Spleen (tissue), 13 donors: ENCODE measurements at places on chromosomes 5 and 9.

DNA sequence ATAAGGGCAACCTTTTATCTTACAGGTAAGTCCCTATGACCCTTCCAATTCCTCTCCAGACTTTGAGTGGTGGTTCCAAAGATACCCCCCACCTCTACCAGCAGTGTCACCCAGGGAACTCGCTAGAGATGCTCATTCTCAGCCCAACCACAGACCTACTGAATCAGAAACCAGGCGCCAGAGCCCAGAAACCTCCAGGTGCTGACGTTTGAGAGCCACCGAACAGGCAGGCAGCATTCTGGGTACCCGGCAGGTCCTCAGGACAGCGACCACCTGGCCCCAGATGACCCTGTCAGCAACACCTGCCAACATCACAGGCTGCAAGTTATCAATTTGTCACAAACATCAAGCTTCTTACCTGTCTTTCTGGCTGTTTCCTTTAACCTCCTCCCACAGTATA lies 19.5 kb downstream of the RAPGEF1 start:
- H3K36me3 ChIP-seq: no peaks in the 10 kb centered on the region
- peaks cover 84% of the 10 kb centered on the region for H3K4me1 ChIP-seq
- H3K27ac ChIP-seq: peak overlapping the region; percentile 16
- no peak for DNase-seq

GRCh38 chr5:109690242-109690974 lies 681 bp downstream of the MAN2A1 start:
- peak overlapping the region; percentile 98 for H3K27ac ChIP-seq
- DNase-seq: peak; percentile 93
- H3K36me3 ChIP-seq: no peaks in the 10 kb centered on the region
- peaks cover 30% of the 10 kb centered on the region for H3K4me1 ChIP-seq

- H3K4me1 ChIP-seq: peaks cover 89% of the 10 kb centered on the region
- no peak overlapping the region for H3K4me3 ChIP-seq
- H3K27ac ChIP-seq: peak overlapping the region; percentile 82
- no peak for DNase-seq
- no peaks in the 10 kb centered on the region for H3K27me3 ChIP-seq
- peaks cover 23% of the 10 kb centered on the region for H3K36me3 ChIP-seq
These were observed 10.8 kb downstream of the TCF7 start for GRCh38 chr5:134125039-134126015.

DNA sequence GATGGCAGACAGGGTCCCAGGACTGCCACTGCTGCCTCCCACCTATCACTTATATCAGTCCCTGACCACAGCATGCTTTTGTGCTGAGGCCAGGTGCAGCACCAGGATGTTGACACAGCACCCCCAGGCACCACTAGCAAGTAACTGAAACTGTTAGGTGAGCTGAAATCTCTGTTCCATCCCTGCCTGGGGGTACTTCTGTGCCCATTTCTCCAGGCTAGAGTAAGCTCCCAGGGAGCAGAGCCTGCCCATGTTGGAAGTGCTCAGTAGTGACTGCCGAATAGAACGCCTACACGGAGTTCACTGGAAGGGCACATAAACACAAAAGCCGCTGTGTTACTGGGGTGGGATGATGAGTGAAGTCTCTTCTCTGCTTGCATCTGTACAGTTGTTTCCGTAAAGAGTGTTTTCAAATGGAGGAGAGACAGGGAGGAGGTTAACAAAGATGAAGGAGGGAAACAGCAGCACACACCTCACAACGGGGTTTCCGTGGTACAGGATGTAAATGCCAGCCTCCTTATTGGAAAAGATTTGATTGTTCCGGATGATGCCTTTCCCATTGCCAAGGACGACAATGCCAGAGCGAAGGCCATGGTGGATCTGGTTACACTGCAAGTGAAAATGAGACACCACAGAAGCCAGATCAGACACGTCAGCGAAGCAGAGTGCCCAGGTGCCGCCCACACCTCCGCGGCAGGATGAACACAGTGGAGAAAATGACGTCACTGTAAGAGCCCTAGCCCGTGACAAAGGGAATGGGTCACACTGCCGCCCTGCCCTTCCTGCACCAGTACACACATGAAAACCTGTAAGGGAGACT lies 43.1 kb downstream of the POLR1E start:
- no peaks in the 10 kb centered on the region for H3K4me1 ChIP-seq
- no peaks in the 10 kb centered on the region for H3K27me3 ChIP-seq
- H3K4me3 ChIP-seq: no peak overlapping the region
- DNase-seq: peak; percentile 83
- peaks cover 9% of the 10 kb centered on the region for H3K36me3 ChIP-seq

DNA sequence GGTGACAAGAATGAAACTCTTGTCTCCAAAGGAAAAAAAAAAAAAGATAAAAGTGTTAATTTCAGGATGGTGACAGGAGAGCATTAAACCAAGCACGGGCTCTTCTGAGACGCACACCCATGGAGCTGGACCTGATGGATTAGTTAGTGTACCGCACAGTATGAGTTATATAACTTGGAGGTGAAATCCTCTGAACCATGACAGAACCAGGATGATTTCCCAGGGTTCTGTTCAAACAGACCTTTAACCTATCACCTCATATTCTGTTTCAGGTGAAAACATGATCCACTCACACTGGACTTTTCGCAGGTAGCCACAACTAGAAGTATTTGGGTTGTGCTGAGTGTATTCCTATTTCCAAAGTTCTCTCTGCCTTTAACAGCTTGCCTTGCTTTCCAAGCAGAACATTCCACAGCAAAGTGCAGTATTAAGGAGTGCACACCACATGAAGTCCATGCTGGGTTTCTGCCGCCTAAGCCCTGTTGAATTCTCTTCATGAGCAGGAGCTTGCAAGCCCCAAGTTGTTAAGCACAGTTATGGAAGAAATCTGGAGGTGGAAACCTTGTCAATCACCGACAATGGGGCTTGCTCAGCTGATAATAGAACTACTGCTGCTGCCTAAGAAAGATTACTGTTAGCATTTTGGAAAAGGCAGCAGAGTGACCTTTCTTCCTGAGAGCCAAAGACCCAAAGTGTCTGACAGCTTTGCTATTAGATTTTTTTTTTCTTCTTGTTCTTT lies 461.7 kb downstream of the TLE1 start:
- H3K27ac ChIP-seq: no peak overlapping the region
- DNase-seq: no peak
- no peak overlapping the region for H3K4me3 ChIP-seq
- H3K4me1 ChIP-seq: no peaks in the 10 kb centered on the region
